ENCODE measurements at places on chromosomes 12 and 14.

GRCh38 chr12:130806574-130806973 lies 32.5 kb downstream of the STX2 start:
- DNase-seq: no peak

DNA sequence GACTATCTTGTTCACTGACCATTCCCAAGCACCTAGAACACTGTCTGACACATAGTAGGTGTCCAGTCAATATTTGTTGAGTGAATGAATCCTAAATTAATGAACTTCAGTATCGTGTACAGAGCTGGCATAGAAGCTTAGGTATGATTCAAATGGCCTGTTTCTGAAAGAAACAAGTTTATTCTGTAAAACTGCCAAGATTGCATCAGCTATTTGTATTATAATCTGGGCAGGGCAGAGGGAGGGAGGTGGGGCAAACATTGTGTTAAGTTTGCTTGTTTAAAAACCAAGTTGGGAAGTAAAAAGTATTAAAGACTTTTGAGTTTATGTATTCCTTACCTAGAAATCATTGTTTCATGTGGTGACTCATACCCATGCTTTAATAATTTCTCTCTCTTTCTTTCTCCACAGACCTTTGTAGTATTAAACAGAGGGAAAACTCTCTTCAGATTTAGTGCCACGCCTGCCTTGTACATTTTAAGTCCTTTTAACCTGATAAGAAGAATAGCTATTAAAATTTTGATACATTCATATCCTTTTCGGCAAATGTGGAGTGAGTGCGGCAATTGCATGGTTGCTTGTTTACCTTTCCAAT lies 92.8 kb downstream of the SCN8A start:
- no peak for DNase-seq

DNA sequence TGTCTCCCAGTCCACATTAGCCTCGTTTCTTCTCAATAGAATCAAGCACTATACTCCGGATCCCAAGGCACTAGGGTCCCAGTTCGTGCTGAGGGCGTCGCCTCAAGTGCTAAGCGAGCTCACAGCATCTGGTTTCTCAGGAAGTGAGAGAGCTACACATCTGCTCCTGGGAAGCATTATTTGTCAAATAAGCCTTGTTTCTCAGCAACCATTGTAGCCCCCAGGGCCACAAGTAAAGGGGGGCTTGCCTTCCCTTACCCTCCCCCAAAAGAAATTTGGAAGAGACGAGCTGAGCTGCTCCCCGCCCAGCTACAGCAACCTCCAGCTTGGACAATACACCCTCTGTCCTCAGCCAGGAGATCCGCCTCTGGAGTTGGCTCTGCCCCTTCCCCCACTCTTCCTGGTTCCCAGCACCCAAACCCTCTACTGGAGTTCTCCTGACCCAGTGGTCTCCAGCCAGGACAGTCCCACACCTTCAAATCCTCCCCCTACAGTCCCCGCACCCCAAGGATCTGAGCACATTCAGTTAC lies 5.7 kb upstream of the TNS2 start:
- no peak for DNase-seq

- DNase-seq: no peak
These were observed 63.7 kb upstream of the DNM1L start for GRCh38 chr12:32615441-32615840.

DNA sequence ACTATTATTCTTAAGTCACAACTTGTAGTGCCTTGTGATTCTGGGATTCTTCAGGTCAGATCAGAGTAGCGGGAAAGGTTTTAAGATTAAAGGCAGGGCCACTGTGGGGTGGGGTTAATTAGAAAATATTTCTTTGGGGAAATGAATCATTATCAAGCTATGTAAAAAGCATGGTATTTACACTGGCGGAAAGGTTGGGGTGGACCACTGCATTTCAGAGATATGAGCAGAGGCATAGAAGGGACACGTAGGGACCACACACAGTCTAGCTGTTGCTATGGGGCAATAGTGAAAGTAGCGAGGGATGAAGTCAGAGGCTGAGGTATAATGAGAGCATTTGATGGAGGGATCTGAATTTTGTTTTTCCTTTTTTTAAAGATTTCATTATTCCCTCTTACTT lies 31.7 kb upstream of the KCNH3 start:
- no peak for DNase-seq

DNA sequence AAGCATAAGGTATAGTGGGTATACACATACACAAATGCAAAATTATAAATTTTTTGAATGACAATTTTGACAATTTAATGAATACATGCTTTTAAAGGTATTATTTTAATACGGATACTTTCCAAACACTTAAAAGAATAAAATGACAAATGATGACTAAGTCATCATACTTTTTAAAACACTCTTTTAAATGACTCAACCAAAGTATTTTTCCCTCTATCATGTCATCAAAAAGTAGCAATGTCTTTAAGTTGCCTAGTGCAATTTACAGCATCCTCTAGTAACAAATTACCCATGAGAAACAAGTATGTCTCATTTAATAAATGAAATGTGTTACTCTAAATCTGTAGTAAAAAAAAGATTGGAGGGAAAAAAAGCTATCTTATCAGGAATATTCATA lies 73.3 kb downstream of the RPS6KA5 start:
- DNase-seq: no peak

All from CD4-positive, CD25-positive, alpha-beta regulatory T cell (primary cell).